ENCODE measurements at places on chromosomes 12 and 14.
A peak's percentile ranks its signal among the peaks of the same experiment; 100 is the strongest.

- no peak for DNase-seq
These were observed 8.5 kb upstream of the SRGAP1 start for GRCh38 chr12:63836046-63836445.

DNA sequence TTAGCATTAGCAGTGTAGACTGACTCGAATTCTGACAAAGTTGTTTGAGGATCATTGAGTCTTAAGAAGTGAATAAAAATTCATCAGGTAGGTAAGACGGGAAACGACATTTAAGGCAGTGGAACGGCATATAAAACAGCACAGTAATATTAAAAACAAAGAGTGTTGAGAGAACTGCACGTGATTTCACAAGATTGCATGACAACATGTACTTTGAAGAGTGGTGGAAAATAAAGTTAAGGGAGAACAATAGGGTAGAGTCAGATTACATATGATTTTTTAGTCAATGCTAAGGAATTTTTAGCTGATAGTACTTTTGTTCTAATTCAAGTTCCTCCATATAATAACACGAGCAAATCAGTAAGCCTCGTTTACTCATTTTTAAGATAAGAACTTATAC lies 115.4 kb downstream of the SOX5 start:
- DNase-seq = no peak

DNA sequence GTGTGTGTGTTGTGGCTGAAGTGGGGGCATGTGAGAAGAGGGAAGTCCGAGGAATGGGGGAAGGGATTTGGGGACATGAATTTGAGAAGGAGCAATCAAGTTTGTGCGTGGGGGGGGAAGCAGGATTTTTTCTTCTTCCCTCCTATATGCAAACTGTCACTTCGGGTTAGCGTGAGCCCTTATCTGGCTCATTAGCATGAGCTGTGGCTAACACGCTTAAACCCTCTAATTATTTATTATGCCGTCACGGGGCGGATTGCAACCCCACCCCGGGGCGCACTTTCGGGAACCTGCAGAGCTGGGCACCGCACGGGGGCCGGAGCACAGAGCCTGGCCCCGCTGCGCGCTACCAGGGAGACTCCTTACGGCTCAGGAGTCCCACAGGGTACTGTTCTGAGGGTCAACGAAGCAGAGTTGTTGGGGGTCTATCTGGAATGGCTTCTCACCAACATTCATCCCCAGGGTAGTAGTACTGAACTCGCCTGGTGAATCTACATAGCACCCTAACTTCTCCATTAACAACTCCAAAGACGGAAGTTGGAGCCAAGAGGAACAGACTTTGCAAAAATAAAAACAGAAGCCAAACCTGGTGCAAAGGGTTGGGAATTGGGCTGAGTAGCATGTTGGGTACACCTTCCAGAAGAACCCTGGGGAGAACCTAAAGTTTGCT lies 6.4 kb upstream of the ASCL1 start:
- DNase-seq = no peak

GRCh38 chr12:80018119-80018518 lies 81.2 kb upstream of the OTOGL start:
- no peak for DNase-seq

- peak; percentile 30 for DNase-seq
These were observed 383.8 kb downstream of the PCNX1 start for GRCh38 chr14:71290960-71291466.

GRCh38 chr14:54881235-54881760 lies 21.3 kb downstream of the GCH1 start:
- DNase-seq = no peak

GRCh38 chr14:29458547-29458946 lies 469.1 kb downstream of the PRKD1 start:
- no peak for DNase-seq

- peak; percentile 79 for DNase-seq
These were observed 2.0 kb upstream of the AP1G2 start for GRCh38 chr14:23569443-23570151.

DNA sequence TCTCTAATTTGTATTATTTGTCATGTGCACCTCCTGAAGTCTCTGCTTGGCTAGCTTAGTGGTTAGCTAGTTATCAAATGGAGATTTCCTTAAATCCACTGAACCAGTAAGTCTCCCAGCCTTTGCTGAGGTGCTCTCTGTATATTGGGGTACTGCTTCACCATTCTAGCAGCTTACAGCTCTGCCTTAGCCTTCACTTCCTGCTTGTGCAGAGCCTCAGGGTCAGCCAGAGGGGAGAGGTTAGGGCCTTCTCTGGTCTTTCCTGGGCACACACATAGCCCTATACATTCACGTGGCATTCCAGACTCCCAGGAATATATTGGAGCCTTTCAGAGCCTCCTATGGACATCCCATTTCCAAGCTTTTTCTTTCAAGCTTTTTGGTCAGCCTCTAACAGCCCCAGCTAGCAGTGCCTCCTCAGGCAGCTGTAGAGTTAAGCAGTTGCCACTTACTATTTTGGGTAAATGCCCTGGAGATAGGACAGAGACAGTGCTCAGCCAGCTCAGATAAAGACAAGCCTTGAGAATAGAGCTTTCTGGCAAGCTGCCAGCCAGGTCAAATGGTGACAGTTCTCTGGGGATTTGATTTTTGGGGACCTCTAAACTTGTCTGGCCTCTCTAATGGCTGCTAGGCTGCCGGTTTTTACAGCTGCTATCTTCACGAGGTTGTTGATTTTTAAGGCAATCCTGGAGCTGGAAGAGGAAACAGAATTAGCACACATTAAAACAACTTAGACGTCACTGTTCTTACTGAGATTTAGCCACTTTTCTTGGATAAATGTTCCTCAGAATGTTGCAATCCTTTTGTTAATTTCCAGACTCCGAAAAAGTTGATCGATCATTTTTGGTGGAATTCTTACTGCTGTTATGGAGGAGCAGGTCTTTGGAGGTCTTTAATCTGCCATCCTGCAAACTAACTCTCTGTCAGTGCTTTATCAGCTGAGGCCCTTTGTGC lies 32.9 kb downstream of the FBXW8 start:
- DNase-seq = no peak

DNA sequence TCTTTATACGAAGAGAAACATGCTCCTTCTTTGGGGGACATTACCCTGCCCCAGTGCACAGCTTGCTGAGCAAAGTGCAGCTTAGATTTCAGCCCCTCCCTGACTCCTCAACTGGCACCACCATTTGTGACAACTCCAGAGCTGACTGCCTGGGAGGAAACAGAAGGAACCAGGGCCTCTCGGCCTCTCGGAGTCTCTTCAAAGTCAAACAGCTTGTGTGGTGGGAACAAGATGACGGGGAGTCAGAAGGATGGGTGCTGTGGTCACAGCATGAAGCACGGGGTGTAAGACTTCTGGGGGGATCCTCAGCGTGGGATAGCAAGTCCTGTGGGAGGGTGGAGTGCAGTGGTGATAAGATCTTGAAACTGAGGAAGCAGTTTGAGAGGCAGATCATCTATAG lies 123.5 kb upstream of the BCL2L14 start:
- DNase-seq = no peak

All from occipital lobe (tissue), 3 donors.